Occipital lobe (tissue), 3 donors: ENCODE measurements at places on chromosomes 4 and X.

DNA sequence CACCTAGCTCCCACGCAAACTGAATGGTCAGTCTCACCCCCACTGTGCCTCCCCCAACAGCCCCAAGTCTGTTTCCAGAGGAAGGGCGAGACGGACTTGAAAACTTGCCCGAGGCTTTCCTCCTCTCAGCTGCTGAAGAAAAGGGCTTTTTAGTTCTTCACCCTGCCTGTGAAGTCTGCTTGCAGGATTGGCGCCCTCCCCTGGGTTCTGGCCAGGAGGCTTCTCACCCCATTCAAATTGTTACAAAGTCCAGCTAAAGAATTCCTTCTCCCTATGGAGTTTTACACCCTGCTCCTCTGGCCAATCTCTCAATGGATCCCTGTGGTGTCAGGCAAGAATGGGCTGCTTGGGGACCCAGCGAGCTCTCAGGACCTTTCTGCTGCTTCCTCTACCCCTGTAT lies 241.0 kb downstream of the AFF2 start:
- no peak for DNase-seq

DNA sequence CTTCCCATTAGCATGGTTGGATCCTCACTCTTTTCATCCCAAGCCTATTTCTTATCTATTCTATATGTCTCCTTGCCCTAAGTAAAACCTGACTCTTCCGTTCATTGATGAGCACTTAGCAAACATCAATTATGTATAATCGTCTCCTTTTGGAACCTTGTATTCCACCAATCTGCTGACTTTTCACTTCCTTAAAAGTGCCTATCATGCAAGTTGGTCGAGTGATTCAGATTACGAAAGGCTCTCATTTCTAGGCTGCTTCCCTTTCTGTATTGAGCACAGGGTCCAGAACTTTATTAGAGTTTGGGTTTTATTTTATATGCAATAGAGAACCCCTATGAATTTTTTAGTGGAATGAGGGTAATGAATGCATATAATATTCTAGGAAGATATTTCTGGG lies 27.1 kb upstream of the ALB start:
- no peak for DNase-seq

DNA sequence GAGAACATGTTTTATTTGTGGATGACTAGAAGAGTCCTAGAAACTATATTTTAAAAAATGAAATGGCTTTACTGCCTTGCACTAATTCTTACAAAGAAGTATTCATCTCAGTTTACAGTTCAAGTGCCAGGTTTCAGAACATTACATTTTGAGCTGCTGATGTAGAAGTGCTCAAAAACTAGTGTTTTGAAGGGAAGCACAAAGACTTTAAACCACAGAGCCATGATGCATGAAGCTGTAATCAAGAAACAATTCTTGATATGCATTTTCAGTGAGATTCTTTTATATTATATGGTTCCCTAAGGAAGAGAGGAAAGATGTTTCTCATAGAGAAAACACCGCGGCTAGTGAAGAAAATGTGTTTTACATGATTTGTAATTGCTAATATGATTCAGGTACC lies 1163.0 kb downstream of the RAPGEF2 start:
- no peak for DNase-seq

GRCh38 chrX:101171883-101172400 lies 47.6 kb upstream of the DRP2 start:
- DNase-seq: no peak

GRCh38 chr4:39365360-39365759 lies 802 bp downstream of the RFC1 start:
- DNase-seq: no peak

- DNase-seq: no peak
Measured at GRCh38 chr4:88737307-88737941, 39.8 kb upstream of the NAP1L5 start.

- DNase-seq: no peak
Measured at GRCh38 chrX:112233164-112233563, 150.6 kb upstream of the TRPC5 start.

GRCh38 chrX:15320297-15320696 lies 4.9 kb upstream of the ASB11 start:
- no peak for DNase-seq

GRCh38 chrX:9765072-9765736 lies 443 bp downstream of the GPR143 start:
- no peak for DNase-seq

DNA sequence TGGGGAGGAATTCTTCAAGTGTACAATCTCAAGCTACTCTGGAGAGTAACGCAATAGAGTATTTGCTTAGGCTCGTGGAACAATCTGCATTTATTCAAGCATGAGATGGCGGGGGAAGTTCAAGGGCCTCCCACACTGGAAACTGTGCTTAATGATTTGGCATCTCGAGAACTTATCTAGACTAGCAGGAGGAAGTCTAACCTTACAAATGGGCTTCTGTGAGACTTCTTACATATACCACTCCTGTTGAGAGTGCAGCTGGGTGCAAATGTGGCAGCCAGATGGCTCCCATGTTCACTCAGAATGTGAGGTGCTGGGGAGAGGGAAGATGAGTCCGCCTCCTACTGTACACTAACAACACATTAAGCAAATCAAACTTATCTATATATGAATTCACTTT lies 29.3 kb upstream of the PTPN13 start:
- no peak for DNase-seq

- DNase-seq: no peak
Measured at GRCh38 chr4:145635630-145636029, 16.4 kb downstream of the MMAA start.

- no peak for DNase-seq
Measured at GRCh38 chr4:183201331-183201730, 102.3 kb downstream of the WWC2 start.

- no peak for DNase-seq
Measured at GRCh38 chr4:170978990-170979389, 834.2 kb upstream of the GALNTL6 start.

DNA sequence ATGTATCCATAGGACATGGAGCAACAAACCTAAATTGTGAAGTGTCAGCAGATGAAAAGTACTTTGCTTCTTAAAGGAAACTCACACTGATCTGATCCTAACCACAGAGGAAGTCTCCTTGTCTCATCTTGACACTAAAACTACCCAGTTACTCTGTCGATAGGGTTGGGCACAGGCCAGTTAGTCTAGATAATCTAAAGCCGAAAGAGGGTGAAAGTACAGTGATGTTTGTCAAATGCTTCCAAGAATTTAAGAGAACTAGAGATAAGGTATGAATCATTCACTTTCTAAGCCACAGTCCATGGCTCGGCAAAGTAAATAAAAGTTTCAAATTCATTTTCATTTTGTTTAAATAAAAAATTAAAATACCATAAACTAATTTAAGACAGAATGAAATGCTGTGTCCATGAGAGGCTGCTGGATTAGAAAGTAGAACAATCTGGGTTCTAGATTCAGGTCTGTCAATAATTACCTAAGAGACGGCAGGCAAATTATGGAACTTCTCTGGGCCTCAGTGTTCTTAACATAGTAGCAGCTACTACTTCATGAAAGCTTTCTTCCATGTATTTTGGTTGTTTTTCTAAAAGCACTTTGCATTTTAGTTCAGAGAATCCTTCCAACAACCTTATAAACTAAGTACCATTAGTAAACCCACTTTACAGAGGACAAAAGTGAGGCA lies 176.7 kb downstream of the LDB2 start:
- DNase-seq: no peak

GRCh38 chr4:13484749-13485221 lies 645 bp upstream of the RAB28 start:
- no peak for DNase-seq

DNA sequence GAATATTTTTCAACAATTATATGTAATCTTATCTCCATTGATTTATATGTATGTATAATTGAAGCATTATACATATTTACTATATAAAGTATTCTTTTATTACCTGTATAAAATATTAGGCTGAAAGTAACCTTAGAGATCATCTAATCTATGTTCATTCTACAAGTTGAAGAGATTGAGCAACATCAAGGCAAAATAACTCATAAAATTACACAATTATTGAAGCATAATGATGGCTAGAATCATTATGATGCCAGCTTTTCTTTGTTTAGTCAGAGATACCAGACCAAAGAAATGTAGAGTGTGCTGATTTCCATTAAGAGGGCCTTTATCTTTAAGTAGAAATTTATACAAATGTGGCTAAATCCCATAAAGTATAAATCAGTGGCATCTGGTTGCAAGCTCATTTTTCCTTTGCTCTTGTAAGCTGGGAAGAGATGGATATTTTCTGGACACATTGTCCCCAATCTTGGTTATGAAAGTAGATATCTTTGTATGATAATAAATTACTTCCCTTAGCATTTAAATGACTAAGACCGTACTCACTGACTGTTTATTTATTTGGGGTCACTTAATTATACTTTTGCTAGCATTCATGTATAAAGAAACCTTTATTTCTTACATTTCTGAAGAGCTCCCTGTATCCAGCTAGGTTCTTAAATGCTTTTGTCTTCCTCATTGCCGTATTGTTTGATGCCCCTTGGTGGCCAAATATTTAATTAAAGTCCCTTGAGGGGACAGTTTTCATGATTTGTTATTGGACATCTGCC lies 339.8 kb downstream of the PCDH7 start:
- DNase-seq: no peak

DNA sequence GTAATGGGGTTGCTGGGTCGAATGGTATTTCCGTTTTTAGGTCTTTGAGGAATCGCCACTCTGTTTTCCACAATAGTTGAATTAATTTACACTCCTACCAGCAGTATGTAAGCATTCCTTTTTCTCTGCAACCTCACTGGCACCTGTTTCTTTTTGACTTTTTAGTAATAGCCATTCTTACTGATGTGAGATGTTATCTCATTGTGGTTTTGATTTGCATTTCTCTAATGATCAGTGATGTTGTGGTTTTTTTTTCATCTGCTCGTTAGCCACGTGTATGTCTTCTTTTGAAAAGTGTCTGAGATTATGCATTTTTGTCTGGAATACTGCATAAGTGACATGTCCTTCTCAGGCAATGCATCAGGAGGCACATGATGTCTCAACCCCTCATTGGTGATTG lies 28.8 kb downstream of the REPS2 start:
- no peak for DNase-seq

DNA sequence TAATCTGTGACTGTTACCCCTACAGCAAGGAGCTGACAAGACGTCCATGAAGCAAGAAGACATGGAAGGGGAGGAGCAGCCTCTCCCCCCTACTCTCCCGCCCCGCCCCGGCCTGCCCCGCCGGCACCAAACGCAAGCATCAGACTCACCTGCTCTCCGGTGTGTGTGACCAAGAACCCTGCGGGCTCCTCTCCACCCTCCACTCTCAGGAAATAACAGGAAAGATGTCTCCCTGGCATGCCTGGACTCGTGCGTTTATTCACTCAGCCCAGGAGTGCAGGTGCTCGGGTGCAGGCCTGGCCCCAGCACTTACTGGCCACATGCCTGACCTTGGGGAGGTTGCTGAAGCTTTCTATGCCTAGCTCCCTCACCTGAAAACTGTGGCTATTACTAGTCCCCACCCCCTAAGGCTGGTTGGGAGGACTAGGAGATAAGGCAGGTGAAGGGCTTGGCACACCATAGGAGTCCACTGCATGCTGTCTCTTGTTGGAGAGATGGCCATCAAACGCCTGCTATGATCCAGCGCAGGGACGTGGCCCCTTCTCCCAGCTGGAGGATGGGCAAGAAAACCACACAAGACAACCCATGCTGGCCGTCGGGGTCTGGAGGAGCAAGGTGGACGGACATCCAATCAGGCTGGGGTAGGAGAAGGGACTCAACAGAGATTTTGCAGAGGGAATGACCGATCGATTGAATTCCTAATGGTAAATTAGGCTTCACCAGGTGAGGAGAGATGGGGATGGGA lies 34.9 kb upstream of the CLDN24 start:
- no peak for DNase-seq

DNA sequence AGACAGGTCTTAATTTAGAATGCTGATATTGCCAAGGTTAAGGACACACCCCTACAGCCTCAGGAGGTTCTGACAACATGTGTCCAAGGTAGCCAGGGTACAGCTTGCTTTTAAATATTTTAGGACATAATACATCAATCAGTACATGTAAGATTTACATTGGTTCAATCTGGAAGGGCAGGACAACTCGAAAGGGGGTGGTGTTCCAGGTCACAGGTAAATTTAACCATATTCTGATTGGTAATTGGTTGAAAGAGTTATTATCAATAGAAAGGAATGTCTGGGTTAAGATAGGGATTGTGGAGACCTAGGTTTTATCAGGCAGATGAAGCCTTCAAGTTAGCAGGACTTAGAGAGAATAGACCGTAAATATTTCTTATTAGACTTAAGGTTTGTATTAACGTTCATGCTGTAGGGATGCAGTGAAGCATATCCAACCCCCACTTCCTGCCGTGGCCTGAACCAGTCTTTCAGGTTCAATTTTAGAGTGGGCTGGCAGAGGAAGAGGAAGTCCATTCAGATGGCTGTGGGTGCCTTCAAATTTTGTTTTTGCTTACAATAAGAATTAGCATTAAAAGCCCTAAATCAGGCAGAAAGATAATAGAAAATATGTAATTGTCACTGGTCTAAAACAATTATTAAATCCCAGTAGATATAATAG lies 136.5 kb upstream of the GALNTL6 start:
- no peak for DNase-seq

DNA sequence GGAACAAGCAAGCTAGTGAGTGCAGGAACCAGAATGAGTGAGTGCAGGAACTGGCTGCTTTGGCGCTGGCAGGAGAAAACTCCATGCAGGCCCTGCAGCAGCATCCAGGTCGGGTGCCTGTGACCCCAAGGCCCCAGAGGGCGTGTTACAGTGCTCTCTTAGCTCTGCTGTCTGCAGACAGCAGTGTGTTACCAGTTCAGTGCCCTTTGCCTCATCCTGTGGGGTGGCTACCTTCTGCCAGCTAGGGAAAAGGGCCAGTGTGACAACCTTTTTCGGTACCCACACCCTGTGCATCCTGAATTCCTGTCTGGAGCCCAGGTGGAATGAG lies 202.3 kb upstream of the SMIM31 start:
- no peak for DNase-seq

DNA sequence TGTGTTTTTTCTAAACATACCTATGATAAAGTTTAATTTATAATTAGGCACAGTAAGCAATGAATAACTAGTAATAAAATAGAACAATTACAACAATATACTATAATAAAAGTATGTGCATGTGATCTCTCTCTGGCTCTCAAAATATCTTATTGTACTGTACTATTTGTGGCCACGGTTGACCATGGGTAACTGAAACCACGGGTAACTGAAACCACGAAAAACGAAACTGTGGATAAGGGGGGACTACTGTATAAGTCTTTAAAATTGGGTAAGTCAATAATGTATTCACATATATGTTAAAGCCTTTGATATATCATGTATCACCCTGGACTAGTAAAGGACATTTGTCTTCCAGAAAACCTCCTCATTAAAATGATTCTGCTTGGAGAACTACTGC lies 20.0 kb downstream of the TMEM154 start:
- no peak for DNase-seq

- no peak for DNase-seq
Measured at GRCh38 chrX:41116948-41117347, 31.7 kb downstream of the USP9X start.
